Effector memory CD4-positive, alpha-beta T cell (primary cell): ENCODE measurements at places on chromosomes 16 and 17.

DNA sequence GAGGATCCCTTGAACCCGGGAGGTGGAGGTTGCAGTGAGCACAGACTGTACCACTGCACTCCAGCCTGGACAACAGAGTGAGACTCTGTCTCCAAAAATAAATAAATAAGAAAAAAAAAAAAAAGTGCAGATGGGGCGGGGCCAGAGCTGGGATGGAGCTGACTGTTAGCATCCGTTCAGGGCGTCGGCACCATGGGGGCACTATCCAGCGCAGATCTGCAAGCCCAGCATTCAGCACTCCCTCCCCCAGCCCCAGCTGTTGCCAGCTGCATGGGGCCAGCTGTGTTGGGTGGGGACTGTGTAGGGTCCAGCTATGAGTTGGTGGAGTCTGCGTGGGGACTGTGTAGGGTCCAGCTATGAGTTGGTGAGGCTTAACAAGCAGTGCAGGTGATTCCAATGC, 13.3 kb downstream of the GPRC5C start:
- no peak for DNase-seq

GRCh38 chr16:55834049-55834448, 1.2 kb upstream of the CES1 start:
- DNase-seq = no peak

- DNase-seq = no peak
Observed at GRCh38 chr16:61098505-61098904, 937.7 kb downstream of the CDH8 start.

GRCh38 chr17:7982173-7982572, 20.2 kb upstream of the GUCY2D start:
- no peak for DNase-seq

DNA sequence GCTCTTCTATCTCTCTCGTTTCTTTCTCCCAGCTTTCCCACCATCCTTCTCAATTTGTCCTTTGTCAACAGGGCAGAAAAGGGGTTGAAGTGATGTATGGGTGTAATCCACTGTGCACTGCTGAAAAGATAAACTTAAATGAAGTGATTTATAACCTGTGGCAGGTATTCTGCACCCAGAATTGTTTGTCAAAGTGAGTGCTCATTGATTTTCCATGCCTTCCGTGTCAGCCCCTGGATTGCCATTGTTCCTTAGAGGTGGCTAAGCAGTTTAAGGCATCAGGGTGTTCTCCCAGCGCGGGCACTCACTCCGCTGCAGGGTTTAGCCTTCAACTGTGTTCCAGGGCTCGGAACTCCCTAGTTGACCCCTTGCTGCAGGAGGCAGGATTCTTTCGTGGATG, 82.9 kb downstream of the PITPNC1 start:
- no peak for DNase-seq

DNA sequence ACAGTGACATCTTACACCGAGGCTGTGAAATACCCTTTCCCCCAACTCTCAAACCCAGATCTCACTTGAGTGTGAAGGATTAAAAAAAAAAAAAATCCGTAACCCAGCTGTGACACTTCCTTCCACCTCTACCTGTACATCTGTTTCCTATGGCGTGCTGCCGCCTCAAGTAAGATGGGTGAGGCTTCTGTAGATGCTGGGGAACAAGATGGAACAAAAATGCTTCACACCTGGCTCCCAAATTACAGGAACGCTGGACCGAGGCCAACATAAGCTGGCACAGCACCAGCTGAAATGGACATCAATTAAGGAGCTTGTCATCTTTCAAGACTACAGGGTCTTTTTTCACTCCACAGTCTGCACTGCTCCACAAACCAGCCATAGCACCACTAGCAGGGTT, 95.9 kb downstream of the HIC1 start:
- DNase-seq = no peak

DNA sequence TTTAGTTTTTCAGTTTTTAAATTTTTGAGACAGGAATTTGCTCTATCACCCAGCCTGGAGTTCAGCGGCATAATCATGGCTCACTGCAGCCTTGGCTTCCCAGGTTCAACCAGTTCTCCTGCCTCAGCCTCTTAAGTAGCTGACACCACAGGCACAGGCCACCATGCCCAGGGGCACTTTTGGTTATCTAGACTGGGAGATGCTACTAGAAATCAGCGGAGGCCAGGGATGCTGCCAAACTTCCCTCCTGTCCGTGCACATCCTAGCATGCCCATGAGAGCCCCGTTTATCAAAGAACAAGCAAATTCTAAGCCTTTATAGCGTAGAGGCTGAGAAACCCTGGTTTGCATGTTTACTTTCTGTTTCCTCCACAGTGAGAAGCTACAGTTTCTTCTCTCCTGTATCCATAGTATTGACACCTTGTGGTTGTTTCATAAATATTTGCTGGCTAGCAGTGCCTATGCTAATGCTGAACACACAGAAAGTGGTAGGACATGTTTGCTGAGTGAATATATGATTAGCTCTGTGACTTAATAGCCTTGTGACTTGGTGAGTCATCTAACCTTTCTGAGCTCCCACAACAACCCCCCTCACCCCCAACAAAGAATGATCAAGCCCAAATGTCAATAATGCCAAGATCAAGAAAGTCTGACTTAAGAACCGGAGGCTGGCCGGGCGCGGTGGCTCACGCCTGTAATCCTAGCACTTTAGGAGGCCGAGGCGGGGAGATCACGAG, 39.2 kb upstream of the MAF start:
- DNase-seq = no peak

DNA sequence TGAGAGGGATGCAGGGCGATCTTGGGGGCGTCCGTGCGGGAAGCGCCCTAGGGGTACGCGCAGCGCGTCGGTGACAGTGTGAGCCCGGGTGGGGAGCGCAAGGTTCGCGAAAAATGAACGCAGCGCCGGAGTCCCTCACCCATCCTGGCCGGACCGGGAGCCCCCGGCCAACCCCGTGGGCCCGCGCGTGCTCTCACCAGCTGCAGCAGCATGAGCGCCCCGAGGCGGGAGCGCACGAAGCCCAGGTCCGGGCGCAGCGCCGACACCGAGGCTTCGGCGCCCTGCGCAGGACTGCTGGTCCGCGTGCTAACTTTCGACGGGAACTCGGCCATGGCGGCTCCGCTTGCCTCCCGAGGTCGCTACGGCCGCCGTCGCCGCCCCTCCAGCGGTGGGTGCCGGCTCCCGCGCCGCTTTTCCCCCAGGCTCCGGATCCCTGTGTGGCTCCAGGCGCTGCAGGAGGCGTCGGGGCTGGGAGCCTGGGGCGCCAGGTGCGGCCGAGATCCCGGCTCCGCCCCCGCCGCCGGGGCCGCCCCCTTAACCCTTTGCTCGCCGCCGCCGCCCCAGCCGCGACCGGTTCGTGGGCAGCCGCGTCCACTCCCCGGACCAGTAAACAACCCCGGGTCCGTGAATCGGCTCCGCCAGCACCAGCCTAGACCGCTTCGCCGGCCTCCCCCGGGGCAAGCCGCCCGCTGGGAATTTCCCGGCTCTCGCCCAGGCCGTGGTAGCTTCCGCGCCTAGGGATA, at the start of gene PLLP:
Gene PLLP (minus strand): TSS at position 464 of the 743 bp plus-strand sequence. CDS start 132 bp downstream, at position 332.
- DNase-seq = peak; percentile 31

DNA sequence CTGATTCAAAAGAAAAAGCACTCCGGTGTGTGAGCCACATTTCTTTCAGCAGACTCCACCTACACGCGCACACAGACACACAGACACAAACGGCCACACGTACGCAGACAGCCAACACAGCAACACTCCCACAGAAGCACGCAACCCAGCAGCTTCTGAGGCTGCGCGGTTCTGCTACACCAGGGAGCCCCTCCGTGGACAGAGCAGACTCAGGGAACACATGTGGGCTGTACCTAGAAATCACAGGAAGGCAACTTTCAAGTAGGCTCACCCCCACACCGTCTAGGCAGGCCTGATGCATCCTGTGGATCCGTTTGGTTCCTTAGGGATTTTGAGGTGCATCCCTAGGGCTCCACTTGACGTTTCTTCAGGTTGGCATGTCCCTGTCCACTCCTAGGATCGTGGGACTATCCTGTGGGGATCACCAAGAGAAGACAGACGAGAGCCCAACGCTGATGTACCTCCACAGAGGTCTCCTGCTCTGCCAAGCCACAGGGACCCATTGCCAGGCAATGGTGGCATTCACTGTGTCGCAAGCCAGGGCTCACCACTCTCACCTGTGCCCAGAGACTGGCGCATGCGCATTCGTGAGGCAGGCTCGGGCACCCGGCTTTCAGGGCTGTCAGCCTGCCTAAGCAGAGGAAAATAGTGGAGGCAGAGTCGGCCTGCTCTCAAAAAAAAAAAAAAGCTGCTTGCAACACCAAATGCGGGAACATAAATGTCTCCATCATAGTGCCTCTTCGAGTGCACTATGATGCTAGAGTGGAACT, 2333.3 kb downstream of the TP53TG3F start:
- no peak for DNase-seq

DNA sequence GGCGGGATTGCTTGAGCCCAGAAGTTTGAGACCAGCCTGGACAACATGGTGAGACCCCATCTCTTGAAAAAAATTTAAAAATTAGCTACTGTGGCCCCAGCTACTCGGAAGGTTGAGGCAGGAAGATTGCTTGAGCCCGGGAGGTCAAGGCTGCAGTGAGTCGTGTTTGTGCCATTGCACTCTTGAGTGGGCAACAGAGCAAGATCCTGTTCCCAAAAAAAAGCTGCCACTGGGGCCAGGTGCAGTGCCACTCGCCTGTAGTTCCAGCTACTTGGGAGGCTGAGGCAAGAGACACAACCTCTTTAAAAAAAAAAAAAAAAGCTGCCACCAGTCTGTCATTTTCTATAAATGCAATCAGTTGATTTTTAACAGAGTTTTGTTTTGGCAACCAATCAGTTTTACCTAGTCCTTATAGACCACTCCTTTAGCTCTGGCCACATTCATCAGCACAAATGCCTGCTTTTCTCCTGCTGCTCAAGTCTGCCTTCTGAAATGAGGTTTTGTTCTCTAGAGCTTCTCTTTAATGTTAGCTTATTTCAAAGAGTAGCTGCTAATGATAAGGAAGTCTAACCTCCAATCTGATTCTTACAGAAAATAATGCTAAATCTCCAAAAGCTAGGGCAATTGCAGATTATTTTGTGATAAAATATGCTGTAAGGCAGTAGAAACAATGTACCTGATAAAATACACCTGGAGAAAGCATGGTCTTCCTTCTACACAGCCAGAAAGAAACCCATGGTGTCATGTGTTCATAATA, 64.8 kb downstream of the TUBD1 start:
- DNase-seq = no peak

- DNase-seq = no peak
Observed at GRCh38 chr17:3167574-3167973, 29.7 kb upstream of the OR1A2 start.

DNA sequence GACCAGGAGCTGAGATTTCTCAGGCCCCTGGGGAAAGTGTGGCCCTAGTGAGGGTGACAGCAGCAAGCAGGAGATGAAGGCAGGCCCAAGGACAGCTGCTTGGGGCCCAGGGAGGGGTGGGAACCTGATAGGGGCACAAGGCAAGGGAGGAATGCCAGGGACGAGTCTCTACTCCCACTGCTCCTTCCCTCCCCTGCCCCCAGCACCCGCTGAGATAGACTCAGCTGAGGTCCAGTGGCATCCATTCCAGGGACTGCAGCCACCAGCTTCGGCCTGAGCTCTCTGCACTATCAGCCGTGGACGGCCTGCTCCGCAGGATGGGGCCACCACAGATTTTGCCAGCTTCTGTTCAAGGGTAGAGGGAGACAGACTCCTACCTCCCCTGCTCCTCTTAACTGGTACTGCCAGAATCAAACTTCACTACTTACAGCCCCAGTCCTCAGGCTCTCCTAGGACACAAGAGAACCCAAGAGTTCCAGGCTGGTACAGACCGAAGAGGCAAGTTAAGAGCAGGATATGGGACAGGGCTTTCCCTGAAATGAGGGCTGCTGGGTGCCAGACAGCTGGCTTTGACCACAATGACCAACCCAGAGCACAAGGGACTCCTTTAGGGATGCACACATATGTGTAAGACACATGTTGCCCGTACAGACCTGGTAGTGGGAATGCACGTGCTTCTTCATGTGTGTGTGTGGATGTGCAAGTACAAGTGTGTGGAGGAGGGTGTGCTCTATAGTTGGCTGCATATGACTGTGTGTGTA, 5.5 kb downstream of the CACNB1 start:
- no peak for DNase-seq

DNA sequence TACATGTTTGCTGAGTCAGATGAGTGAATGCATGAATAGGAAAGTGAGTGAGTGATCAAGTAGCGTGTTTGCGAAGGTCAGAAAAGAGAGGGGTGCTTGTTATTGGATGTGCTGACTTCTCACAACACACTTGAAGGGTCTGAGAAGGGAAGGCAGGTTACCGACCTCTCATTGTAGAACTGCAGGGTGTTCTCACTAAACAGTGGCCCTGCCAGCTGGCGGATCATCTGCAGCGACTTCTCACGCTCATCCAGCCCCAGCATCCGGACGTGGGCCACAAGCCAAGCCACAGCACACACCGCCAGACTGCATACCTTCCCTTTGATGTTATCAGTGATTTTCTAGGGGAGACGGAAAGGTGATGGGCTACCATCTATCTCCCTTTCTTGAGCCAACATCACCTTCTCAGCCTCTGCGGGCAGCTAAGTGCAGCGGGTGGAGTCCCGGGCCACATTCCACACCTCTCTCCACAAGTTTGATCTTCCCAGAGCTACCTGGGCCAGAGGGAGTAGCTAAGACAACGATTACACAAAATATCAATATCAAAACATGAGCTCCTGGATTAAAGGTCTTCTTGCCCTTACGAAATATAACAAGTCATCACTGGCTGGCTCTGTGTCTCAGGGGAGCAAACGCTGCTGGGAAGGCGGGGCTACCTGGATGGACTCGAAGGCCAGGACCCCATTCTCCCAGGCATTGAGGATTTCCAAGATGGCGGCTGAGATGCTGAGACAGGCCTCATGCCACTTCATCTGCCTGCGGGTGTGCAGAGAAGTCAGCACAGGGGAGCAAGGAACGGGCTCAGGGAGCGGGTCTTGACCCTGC, 11.0 kb downstream of the CSF3 start:
- peak; percentile 21 for DNase-seq

DNA sequence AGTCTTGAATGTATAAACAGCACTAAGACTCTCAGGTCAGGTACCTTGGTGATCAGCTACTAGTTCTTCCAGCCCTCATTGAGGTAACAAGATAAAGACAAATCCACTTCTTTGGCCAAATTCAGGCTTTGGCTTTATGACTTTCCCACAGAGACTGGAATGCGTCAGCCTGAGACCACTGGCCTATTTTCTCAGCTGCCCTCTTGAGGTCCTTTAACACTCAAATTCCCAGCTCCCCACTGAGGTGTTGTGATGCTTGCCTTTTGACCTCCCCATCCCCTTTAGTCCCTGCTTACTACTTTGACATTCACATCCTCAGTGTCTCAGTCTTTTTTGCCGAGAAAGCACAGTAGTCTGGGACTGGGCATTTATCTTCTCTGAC, 10.6 kb downstream of the TNFAIP1 start:
- no peak for DNase-seq

- no peak for DNase-seq
Observed at GRCh38 chr16:85398688-85399582, 214.2 kb upstream of the GSE1 start.
